ENCODE measurements at places on chromosomes 4 and X.
A peak's percentile ranks its signal among the peaks of the same experiment; 100 is the strongest.

DNA sequence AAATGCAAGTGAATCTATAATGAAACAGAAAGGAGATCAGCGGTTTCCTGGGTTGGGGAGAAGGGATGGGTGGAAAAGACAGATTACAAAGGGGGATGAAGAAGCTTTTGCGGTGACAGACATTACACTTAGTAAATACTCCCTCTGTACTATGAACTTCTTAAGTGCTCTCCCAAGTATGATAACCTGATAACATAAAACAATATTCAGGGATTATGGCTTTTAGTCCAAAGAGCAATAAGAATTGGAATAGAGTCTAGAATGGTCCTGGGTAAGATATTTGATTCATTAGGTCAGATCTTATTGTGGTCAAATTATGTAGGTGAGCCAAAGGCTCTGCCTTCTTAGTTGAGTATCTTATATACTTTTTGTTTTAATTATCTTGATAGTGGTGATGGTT is 9.2 kb downstream of the LRRC66 start:
- DNase-seq: no peak

- no peak for DNase-seq
These were observed 28.1 kb downstream of the LGI2 start for GRCh38 chr4:25002681-25003080.

DNA sequence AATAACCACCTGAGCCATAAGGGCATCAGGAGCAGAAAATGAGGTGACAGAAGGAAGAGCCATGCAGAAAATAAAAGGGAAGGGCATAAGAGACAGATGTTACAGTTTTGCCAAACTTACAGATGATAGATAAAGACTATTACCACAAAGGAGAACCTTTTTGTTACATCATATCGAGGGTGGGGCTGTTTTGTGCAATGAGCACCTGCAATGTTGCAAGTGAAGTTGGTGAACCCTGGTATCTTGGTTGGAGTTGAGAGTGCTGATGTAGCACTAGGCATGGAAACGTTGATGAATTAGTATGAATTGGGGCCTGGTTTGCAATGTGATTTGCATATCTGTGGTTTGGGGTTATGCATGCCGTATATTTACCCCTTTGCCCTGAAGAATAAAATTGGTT is 119.8 kb upstream of the TEX13D start:
- peak; percentile 83 for DNase-seq

GRCh38 chr4:22045051-22045630 is 96.6 kb upstream of the KCNIP4 start:
- no peak for DNase-seq

- DNase-seq: no peak
These were observed 5.2 kb downstream of the TNIP2 start for GRCh38 chr4:2750719-2751605.

- no peak for DNase-seq
These were observed 11.2 kb upstream of the BRS3 start for GRCh38 chrX:136476501-136476900.

- DNase-seq: no peak
These were observed 639.7 kb upstream of the AGA start for GRCh38 chr4:178081896-178082295.

DNA sequence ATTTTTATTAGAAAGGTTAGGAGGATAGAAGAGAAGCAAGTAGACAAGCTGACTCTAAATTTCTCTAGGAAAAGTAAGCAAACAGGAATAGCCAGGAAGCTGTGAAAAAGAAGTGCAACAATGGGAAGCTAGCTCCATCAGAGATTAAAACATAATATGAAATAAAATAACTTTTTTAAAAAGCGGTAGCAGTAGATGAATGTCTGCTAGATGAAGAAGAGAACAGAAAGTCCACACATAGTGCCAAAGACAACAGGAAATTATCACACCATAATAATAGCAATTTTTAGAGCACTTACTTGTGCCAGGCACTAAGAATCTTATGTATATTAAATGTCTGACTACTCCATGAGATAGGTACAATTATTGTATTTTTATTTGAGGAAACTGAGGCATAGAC is 53.5 kb downstream of the LRBA start:
- no peak for DNase-seq
